Thoracic aorta endothelial cell (primary cell): ENCODE measurements at places on chromosomes 2 and 18. TPM values are rescaled to one million over a fixed set of nuclear protein-coding genes. Genes with fewer than 3 reads are reported as not detected.

Gene MAP4K4
- total RNA-seq, result 520 and 566 TPM in 2 replicates

Gene PLGLB1
- total RNA-seq, result 1.7 TPM in 1 of 2 replicates, not detected in the other

Gene ABHD1
- total RNA-seq, result 0.13 TPM in 1 of 2 replicates, not detected in the other

Gene NEB
- total RNA-seq, result 1.2 and 1.3 TPM in 2 replicates

Gene GYPC
- 0.66 and 2.7 TPM in 2 replicates for total RNA-seq

Gene CRYGD
- total RNA-seq, result not detected in 2 replicates

Gene NETO1
- not detected in 2 replicates for total RNA-seq

Gene SERPINB10
- total RNA-seq, result 0.07 TPM in 1 of 2 replicates, not detected in the other

Gene EMX1
- total RNA-seq, result not detected in 2 replicates

Gene SGPP2
- total RNA-seq, result not detected in 2 replicates

Gene HOXD1
- 15.3 TPM in 1 of 2 replicates, not detected in the other for total RNA-seq

Gene C2orf80
- total RNA-seq, result not detected in 2 replicates

Gene IL1RN
- not detected in 2 replicates for total RNA-seq

Gene BMP10
- total RNA-seq, result not detected in 2 replicates

Gene TUBA4B
- total RNA-seq, result not detected in 2 replicates

Gene GATA6
- total RNA-seq, result 22.7 and 23.8 TPM in 2 replicates

Gene OXER1
- not detected in 2 replicates for total RNA-seq

Gene SUCLG1
- 62.2 and 73.9 TPM in 2 replicates for total RNA-seq

Gene B3GNT7
- 0.13 and 0.50 TPM in 2 replicates for total RNA-seq
